Stimulated activated CD4-positive, alpha-beta T cell treated with anti-CD3 and anti-CD28 coated beads, Interleukin-2, amount 100 ng/mL, for 24 hours (primary cell): ENCODE measurements at places on chromosomes 6 and 20.

- DNase-seq, result no peak
Observed at GRCh38 chr6:63371104-63371715, 51.4 kb upstream of the LGSN start.

GRCh38 chr6:37123957-37124729, 45.8 kb upstream of the PIM1 start:
- DNase-seq, result no peak

DNA sequence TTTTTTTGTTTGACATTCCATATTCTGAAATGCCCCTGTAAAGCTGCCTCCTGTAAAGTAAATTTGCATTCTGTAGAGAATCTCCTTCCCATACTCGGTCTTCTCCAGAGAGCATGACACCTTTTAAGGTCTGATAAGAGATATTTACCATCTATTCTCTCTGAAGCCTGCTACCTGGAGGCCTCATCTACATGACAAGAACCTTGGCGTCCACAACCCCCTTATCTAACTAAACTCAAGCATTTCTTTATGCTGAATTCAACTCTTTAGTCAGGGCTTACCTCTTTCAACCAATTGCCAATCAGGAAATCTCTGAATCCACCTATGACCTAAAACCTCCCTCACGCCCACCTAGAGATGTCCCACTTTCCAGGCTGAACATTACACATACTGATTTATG, 51.6 kb downstream of the FAM184A start:
- DNase-seq, result no peak

DNA sequence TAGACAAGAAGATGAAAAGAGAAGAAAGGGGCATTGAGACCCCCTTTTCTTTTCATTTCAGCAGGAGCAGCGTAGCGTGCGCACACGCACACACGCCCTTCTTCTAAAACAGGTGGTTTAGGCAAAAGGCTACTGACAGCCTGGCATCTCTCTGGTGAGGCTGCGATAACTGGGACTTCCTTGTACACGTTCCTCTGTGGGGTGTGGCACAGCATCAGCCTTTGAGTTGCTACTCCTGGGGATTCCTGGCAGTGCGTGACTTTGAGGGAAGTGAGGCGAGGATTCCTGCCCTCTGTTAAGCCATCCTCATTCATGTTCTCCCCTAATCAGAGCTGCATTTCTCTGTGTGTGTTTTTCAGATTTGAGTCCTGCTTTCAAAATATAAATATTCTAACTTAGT, 94.7 kb downstream of the TMEM170B start:
- no peak for DNase-seq

GRCh38 chr6:158488065-158488464, 71.8 kb upstream of the TMEM181 start:
- DNase-seq, result no peak

GRCh38 chr6:106160189-106160588, 74.1 kb downstream of the PRDM1 start:
- DNase-seq, result no peak

DNA sequence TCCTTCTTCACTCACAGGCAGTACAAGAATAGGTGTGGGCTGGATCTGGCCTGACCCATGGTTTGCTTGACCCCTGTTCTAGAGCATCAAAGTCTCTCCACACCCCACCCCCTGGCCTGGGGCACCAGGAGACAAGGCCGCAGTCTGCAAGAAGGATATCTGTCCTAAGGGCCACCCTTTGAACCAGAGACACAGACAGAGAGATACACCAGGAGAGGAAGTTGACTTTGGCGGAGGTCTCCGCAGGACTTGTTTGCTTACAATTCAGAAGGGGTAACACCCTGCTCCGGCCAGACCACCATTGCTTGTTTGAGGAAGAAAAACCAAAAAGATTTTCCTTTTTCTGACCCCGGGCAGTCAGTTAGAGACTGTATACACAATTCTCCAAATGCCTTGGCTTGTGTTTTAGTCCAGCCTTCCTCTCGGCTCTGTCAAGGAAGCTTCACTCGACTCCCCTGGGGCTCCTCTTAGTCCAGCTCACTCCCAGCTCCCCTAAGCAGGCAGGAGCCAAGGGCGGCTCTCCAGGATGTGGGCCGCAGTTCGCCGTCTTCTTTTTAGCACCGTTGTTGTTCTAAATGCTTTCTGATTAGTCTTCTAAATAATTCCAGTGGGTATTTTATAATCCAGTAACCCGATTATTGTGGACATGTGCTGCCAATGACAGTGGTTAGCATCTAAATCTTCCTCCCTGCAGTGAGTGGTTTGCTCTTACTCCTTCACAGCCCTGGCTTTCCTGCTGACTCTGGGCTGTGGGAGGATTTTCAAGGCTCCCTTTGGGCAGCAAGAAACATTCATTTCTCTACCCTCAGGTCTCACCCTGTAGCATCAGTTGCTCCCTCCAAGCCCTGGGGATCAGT, 58.6 kb upstream of the MRPS10 start:
- DNase-seq, result no peak

DNA sequence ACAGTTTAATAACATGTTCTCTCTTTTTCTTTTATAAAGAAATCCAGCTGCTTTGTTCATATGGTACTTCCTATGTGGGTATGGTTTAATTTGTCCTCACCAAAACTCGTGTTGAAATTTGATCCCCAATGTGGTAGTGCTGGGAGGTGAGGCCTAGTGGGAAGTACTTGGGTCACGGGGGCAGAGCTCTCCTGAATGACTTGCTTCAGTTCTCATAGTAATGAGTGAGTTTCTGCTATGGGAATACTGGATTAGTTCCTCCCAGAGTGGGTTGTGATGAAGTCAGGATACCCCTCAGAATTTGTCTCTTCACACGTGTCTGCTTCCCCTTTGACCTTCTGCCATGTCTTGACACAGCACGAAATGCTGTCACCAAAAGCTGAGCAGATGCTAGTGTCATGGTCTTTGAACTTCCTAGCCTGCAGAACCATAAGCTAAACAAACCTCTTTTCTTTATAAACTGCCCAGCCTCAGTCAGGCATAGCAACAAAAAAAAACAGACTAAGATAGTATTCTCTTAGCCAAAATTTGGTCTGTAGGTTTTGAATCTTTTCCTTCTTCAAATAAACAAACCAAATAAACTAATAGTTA, 87.8 kb upstream of the HS3ST5 start:
- DNase-seq, result no peak

DNA sequence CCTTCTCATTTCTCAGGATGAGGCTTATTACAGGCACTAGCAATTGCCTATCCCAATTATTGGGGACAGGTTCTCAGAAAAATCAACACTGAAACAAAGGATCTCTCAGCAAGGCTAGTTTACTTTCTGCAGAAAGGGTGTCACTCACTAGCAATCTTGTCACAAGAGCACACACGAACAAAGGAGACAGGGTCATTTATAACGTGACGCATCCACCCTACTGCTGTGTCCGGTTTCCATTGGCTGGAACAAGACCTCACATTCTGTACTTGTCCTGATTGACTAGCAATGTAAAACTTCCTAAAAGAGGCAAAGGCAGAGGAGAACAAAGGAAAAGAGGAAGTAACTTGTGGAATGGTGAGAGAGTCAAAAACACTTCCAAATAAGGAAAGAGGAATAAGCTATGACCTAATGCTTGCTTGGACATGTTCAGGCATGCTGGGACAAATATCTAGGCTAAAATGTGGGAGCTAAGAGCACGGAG, 160.2 kb upstream of the STXBP5 start:
- DNase-seq, result no peak

- peak; percentile 6 for DNase-seq
Observed at GRCh38 chr6:131414956-131415355, 158.1 kb upstream of the ARG1 start.
